GM19239 (cell line): ENCODE measurements at places on chromosomes 6 and 20.
A peak's percentile ranks its signal among the peaks of the same experiment; 100 is the strongest.

- no peak for DNase-seq
Measured at GRCh38 chr6:132491303-132491702, 21.6 kb downstream of the STX7 start.

DNA sequence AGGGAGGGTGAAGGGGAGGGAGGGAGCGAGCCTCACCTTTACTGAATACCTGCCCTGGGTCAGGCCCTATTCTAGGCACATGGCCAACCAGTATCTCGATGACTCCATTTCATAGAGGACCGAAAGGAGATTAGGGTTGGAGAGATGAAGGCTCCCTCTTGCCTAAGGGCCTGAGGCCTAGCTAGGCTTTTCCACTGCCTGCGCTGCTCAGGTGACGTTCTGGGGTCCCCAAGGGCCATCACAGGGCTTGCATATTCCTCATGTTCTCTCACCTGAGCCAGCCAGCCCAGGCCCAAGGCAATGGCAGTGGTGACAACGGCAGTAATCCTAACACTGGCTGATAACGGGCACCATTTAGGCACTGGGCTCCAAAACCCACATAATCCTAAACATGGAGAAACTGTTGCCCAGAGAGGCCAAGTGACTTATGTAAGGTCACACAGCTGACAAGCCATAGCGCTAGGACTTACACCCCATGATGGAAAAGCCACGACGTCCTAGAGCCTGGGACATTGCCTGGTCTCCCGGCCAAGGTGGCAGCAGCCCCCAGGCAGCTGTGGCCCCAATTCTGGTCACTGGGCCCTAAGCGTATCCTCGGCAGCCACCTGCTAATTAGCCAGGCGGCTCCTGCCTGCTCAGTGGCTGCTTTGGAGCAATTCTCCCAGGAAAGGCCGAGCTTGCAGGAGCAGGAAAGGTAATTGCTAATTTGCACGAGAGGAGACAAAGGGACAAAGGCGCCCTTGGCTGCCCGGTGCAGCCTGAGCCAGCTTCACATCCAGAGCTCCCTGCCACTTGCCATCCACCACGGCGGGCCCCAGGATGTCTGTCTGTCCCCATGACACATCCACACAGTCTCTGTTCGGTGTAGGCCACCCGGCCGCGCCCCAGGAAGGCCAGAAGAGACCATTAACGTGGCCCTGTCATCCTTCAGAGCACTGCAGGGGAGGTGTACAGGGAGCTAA lies 21.5 kb downstream of the NOL4L start:
- no peak for DNase-seq

DNA sequence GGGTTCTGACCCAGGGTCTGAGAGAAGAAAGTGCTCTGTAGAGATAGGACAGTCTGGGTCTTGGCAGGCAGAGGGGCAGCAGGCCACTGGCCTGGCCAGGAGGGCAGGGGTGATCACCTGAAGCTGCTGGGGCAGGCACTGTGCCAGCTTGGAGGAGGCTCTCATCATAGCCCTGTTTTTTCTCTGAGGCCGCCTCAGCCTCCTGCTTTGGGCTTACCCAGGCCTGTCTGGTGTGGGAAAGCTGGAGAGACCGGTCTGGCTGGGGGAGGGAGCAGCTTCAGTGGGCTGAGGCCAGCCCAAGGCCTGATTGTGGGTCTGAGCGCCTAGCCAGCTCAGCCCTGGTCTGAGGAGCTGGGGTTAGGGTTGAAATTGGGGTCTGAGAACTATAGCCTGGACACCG lies 3.9 kb downstream of the LPIN3 start:
- no peak for DNase-seq

DNA sequence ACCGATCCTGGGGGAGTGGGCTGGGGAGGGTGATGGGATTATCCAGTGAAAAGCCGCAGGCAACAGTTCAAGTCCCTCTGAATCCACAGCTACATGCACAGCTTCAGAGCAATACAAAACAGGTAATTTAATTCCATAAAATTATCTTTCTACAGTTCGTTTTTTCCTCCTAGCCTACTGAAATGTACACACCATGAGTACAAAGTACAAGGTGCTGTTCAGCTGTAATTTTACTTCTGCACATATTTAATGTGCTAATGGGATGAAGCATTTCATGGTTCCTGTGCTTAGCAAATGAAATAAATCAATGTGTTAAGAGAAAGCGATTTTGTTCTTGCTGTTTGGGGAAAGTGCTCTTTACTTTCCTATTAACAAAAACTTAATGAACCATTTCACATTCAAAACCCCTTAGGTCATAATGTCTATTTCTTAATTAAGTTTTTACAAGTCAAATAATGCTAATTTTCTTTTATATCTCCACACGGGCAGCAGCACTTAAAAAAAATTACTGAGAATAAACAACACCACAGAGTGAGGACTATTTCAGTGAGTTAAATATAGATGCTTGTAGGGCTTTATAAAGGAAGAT lies 71.8 kb downstream of the INSM1 start:
- no peak for DNase-seq

DNA sequence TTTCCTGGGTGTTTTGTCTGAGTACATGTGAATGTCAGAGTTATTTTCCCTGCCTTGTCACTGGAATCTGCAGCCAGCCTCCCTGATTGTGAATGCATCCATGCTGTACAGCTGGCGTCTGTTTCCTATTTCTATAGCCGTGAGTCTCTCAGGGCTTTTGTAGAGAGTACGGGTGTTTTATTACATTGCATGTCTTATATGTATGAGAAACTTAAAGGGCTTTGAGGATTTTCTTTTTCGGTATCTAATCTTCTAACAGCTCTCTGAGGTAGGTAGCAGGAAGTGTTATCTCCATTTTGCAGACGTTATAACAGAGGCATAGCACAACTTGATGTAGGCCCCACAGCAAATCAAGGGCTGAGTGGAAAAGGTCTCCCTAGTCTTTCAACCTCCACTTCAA lies 272.9 kb downstream of the PRL start:
- DNase-seq = no peak

DNA sequence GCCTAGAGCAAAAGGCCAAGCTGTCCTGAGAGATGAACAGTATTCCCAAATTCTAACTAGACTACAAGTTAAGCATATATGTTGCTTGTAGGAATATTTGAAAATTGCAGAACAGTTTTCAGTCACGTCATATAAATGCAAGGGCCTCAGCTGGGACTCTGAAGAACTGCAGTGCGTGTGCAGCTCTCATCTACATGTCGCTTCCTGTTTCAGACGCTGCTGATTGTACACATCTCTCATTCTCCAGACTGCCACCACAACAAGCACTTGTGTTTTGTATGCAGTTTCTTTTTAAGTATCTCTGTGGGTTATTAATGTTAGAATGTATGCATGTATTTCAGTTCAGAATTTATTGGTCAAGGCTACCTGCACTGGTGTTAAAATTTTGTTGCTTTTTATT lies 119.7 kb downstream of the MAP3K4 start:
- no peak for DNase-seq

- no peak for DNase-seq
Measured at GRCh38 chr6:136784910-136785746, 7.1 kb downstream of the MAP3K5 start.

- DNase-seq = no peak
Measured at GRCh38 chr6:107098436-107099307, 16.6 kb downstream of the BEND3 start.

DNA sequence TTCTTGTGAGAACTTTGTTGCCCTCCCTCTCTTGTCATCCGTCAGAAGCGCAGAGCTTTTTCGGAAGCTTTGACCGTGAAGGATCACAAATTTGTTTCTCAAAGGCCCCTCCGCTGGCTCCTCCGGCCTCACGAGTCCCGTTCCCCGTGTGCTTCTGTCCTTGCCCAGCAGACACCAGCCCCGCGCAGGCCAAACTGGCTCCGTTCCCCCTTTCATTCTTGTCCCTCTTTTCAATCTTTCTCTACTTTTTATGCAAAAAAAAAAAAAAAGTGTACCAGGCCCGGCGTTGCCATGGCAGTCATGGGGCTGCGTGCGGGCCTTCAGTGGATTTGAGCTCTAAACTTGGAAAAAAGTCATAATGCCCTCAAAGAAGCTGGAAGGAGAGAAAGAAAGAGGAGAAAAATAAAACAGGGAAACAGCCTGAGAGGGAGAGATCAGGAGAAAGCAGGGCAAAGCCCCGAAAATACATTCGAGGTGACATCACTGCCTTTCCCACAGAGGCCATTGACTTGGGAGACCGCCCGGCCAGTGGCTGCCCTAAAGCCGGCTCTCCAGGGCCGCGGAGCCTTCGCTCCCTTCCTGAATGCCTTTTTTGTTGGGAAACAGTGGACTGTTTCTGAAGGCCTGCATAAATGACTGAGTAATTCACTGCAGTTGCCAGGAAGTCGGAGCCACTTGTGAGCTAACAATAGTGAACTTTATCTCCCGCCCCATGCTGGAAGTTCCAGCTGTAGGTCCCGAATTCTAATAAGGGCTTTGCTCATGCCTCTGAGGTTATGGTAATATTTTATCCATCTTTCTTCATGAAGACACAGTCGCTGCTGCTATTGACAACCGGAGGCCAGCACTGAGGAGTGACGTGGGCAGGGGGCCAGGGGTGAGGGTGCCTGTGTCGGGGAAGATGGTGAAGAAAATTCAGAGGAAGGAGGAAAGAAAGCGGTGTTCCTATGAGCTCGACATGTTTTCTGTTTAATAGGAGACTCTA lies 670.9 kb downstream of the QKI start:
- DNase-seq = no peak

DNA sequence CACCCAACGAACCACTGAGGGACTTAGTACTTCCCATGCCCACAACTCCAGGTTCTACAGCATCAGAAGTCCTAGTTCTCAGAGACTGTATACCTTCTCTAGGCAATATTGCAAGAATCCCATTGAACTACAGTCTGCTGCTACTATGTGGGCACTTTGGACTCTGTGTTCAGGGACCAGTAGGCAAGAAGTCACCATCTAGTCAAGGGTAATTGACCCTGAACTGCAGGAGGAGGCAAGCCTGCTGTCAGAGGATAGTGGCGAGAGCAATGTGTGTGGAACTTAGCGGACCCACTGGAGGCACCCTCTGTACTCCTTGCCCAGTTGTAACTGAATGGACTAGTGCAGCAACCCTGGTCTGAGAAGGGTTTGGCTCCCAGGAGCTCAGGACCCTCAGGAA lies 15.7 kb downstream of the HEBP2 start:
- DNase-seq = no peak

GRCh38 chr6:76779068-76779467 lies 684.2 kb downstream of the HTR1B start:
- no peak for DNase-seq

DNA sequence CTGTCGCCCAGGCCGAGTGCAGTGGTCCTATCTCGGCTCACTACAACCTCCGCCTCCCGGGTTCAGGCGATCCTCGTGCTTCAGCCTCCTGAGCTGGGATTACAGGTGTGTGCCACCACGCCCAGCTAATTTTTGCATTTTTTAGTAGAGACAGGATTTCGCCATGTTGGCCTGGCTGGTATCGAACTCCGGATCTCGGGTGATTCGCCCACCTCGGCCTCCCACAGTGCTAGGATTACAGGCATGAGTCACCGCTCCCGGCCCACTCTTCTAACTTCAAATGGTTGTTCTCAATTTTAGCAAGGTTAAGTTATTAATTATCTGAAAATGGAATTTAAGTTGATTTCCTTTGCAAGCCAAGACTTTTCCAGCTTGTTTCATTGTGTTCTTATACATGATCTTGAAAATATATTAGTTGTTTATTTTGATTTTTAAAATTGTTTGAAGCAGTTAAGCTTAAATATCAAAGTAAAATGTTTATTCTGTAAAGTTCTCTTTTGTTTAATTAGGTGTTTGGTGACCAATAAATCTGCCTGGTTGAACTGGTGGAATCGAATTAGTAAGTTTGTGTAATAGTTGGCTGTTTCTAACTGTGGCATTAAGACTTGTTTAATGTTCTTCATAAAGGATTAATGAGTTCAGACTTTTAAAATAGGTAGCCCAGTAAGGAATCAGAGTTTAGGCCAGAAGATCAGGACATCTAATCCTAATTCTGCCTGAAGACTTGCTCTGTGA lies 2.3 kb downstream of the PM20D2 start:
- DNase-seq = no peak

GRCh38 chr6:13216236-13217014 lies 111.9 kb downstream of the TBC1D7 start:
- no peak for DNase-seq

DNA sequence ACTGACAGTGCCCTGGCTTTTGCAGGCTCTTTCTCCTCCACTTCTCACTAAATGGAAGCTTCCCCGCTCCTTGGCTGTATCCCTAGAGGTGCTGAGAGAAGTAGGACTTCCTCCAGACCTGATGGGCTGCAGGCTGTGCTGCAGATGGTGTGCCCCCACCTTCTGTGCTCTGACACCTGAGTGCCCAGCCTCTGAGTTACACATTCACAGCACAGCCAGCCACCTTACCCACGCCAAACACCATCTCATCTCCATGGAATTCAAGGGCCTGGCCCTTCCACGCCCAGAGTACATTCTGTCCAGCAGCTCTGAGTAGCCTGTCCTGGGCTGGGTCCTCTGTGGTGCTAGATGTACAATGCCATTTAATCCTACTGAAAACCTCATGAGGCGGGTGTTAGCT lies 5.3 kb downstream of the SFTA2 start:
- DNase-seq = no peak

- no peak for DNase-seq
Measured at GRCh38 chr6:46469021-46469420, 22.2 kb downstream of the RCAN2 start.

GRCh38 chr20:62707921-62708521 lies 615 bp upstream of the NTSR1 start:
- peak; percentile 64 for DNase-seq

DNA sequence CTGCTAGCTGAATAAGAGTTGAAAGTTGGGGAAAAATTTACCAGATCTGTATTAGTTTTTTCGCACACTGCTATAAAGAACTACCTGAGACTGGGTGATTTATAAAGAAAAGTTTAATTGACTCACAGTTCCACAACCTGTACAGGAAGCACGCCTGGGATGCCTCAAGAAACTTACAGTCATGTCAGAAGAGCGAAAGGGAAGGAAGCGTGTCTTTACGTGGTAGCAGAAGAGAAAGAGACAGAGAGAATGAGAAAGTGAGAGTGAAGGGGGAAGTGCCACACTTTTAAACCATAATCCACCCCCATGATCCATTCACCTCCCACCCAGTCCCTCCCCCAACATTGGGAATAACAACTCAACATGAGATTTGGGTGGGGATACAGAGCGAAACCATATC lies 79.6 kb downstream of the KHDC1L start:
- DNase-seq = no peak

DNA sequence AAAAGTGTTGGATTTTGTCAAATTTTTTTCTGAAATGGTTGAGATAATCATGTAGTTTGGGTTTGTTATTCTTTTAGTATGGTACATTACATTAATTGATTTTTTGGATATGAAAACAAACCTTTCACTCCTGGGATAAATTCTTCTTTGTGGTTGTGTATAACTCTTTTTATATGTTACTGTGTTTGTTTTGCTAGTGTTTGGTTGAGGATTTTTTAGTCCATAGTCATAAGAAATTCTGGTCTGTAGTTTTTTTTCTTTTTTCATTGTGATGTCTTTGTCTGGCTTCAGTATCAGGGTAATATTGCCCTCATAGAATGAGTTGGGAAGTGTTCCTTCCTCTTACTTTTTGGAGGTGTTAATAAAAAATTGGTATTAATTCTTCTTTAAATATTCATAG lies 122.2 kb upstream of the ATXN1 start:
- no peak for DNase-seq

- DNase-seq = no peak
Measured at GRCh38 chr6:156988276-156989158, 211.3 kb downstream of the ARID1B start.

GRCh38 chr6:157800420-157801237 lies 22.4 kb upstream of the SNX9 start:
- no peak for DNase-seq

- no peak for DNase-seq
Measured at GRCh38 chr20:33284284-33284683, 1.3 kb downstream of the BPIFB1 start.
